ENCODE measurements at places on chromosomes 16 and 17. TPM values are rescaled to one million over a fixed set of nuclear protein-coding genes. Genes with fewer than 3 reads are reported as not detected.

- peak; percentile 38 for DNase-seq
Measured at GRCh38 chr17:61411261-61412142, 11.9 kb downstream of the TBX2 start.

ZDHHC7 gene
- 19.6 TPM for total RNA-seq

DNA sequence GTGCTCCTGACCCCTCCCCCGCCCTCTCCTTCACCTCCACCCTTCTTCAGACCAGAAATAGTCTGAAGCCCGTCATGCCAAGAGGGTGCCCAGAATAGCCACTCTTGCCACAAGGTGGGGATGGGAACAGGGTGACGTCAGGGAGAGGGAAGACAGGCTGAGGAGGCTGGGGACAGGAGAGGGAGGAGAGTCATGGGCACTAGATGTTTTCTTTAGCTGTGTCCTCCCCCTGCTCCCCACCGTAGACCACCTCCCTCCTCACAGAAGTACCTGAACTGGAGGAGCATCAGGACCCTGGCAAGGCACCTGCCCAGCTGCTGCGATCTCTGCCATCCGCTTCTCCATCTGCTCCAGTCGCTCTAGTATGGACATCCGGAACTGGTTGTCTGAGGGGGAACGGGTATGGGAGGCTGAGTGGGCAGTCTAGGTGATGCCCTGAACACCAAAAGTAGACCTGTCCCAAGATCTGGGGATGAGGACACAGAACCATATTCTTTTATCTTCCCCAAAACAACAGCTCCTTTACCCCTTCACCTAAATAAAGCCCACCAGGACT, 6.6 kb upstream of the SPAG7 start:
- no peak for DNase-seq

DNA sequence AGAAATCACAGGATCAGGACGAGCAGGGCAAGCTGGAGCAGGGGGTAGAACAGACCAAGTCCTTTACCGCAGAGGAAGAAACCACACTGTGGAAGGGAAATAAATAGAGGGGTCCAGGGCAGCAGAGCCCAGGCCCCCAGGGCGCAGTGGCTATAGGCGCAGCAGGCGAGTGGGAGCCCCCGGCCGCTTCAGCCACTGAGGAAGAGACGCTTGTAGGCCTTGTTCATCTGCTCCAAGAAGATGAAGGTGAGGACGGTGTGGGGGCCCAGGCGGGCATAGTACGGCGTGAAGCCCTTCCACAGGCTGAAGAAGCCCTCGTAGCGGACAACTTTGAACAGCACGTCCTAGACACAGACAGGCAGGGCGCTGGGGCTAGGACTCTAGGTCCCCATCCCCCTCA, 2.3 kb downstream of the SLC25A11 start:
- no peak for DNase-seq

INO80E gene
- 22.0 TPM for total RNA-seq

TOM1L2 gene
- total RNA-seq, result 16.7 TPM

DNA sequence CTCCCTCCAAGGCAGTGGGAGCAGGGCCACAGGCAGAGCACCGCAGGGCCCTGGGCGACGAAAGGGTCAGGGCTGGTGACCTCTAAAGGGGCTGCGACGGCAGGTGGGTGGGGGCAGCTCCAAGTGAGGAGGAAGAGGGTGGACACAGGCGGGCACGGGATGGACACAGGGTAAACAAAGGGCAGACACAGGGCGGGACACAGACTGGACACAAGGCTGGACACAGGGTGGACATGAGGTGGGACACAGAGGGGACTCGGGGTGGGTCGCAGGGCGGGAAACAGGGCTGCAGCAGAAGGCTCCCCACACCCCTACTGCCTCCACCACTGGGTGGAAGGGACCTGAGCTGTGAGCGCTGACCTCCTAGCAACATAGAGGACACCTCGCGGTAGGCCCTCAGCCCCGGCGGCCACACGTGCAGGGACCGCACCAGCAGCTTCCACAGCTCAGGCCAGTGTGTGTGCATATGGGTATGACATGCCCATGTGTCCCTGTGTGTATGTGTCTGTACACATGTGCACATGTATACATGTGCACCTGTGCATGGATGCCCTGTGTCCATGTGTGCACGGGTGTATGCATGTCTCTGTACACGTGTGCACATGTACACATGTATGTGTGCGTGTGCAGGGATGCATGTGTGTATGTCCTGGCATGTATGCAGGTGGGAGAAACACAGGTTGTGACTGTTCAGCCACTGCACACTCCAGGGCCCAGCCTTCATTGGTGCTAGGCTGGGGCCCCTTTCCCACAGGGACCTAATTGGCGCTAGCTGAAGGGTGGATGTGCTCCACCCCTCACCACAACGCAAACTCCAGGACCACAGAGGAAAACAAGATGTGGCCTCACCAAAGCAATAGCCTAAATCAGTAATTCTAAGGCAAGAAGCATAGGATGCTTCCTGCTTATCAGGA, 7.6 kb downstream of the LMF1 start:
- no peak for DNase-seq

- no peak for DNase-seq
Measured at GRCh38 chr16:76818606-76819181, 372.3 kb upstream of the MON1B start.

CCL11 gene
- not detected for total RNA-seq

DNA sequence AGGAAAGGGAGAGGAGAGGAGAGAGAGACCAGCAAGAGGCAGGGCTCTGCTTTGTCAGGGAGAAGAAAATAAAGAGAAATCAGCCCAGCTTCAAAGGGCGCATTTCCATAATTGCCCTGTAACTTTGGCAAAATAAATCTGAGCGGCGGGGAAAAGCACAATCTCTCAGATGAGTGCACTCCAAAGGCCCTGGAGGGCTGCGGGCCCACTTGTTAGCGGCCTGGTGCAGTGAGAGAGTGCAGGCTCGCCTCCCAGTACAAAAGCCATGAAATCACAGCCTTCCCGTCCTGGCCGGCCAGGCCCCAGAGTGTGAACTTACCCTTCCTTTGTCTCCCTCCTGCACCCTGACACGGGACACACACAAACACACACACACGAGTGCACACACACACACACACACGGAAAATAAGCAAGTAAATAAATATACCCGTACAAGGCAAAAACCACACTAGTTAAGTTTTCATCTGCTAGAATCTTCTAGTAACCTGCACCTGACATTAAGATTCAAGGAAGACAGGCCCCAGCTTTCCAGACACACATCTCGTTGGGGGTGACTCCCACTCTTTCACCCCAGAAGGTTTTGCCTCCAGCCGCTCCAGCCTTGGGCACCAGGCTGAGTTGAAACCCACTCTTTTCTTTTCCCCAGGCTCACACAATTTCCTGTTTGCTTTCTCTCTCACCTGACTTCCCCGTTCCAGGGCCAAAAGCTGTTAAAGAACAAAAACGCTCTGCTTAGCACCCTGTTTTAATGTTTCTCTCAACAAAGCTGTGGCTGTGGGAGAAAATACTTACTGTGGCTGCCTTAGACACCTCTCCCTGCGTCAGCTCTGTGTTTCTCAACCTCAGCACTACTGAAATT, 8.5 kb downstream of the IRX3 start:
- DNase-seq, result no peak

GRCh38 chr17:81465910-81466309, 46.7 kb downstream of the ACTG1 start:
- no peak for DNase-seq

DNA sequence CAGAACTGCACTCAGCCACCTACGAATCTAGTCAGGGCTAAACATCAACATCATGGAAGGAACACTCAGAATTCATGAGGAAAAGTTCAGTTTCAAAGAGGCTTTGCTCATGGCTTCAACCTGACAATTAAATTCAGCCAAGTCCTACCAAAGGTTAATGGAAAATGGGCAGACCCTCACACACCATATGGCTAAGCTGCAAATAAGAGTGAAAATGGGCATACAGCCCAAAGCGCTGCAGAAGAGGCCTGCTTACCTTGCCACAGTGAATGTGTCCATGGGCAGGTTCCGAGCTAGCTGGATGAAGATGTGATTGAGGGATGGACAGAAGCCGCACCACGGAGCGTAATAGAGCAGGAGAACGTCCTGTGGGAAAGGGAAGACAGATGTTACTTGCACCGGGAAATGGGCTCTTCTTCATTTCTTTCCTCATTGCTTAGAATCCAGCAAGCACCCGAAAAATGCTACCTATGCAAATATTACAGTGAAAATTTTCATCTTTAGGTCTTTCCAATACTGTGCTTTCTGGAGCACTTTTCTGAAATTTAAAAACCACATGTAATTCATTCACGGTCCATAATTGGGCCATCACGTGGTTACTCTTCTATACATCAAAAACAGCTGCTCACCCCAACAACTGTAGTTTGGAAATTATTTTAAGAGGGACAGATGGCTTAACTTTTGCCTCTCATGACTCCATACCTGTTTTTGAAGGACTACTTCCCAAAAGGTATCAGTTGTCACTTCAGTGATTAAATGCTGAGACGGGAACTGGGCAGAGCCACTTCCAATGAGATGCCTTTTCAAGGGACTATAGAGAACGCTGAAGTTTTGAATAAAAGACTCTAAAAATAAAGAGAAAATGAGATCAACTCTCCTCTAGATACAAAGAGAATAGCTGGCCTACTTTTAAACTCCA, 19.6 kb downstream of the SNN start:
- DNase-seq, result no peak

SPATA22 gene
- 3.7 TPM for total RNA-seq

KRTAP4-1 gene
- not detected for total RNA-seq

UNC13D gene
- total RNA-seq, result 0.41 TPM

DNA sequence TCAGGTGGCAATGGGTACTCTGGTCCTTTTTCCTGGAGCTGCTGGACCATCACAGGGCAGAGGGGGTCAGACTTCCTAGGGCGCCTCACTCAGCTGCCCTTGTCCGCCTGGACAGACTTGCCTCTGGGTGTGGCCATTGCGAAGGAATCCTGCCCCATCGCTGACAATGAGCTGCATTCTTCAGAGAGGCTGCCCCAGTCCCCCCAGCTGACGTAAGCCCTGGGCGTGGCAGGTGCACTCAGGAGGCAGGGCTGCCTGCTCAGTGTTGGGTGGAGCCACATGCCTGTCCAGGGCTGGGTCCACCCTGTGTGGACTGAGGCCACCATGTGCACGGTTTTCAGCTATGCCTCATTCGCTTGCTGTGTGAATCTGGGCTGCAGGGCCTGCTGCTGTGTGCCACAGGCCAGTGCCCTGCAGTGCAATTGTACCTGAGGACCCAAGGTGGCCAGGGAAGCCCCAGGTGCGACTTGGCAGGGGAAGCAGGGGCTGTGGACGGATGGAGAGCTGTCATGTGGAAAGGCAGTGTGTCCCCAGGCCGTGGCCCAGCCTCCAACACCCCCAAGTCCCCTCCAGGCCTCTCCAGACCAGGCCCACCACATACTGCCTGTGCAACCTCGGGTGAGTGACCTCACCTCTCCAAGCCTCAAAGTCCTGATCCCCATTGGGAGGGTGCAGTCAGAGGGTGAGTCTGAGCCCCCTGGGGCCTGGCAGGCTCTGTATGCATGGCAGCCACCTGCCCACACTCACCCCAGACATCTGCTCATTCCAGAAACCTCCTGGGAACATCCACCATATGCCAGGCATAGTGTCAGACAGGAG, 14.0 kb upstream of the MPRIP start:
- no peak for DNase-seq

DNA sequence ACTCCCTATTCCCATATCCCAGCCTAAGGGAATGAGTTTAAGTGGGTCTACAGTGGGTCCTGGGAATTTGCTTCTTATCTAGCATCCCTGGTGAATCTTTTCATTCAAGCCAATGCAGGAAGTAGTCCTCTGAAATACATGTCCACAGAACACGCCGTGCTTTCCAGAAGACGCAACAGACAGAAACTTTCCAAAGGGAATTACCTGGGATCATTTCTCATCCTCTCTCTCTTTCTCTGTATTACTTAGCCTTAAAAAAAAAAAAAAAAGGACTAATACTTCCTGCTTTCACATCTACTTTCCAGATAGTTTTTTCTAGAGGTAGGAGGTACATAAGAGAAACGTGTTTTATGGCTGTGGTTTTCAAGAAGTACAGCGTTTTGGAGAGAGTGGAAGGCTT, 499.0 kb downstream of the MAF start:
- DNase-seq, result no peak

DNA sequence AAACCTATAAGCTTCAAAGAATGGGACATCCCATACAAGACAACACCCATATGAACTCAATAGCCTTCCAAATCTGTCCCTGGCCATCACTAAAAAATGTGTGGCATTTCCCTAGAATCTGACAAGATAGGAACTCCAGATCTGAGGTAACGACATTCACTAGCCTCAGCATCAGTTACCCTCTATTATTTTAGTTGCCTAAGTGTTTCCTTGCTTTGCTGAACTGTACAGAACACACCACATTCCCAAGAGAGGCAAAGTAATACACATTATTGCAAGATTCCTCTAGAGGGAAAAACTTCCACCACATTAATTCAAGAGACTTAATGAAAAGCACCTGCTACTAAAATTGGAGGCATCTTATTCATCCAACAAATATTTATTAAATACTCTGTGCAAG, 5.0 kb downstream of the LSM12 start:
- DNase-seq, result no peak

DNA sequence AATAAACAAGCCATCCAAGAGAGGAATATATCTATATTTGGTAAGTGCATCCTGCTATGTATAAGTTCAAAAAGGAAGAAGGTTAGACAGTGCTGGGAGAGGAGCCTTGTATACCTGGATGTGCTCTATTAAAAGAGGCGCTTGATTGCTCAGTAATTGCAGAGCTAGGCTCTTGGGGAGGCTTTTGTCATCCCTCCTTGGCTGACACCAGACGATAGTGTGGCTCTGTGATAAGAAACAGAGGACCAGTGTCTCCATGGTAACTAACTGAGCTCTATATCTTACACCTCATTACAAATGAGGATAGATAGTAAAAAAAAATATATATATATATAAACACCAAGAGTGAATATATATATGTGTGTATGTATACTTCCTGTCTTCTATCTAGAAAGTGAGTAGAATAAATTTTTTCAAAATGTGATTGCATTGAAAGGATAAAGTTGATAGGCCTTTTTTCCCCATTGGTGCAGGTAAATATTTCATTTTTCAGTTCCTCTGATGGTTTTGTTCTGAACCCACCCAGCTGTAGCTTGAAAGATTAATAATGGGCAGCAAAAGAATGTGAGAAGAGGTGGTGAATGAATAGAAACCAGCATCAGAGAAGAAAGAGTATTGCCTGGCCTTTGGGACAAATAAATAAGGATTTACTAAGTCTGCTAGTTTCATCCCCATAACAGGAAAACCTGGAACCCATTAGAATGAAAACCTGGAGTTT, 303.7 kb downstream of the ZFHX3 start:
- DNase-seq, result no peak

DNA sequence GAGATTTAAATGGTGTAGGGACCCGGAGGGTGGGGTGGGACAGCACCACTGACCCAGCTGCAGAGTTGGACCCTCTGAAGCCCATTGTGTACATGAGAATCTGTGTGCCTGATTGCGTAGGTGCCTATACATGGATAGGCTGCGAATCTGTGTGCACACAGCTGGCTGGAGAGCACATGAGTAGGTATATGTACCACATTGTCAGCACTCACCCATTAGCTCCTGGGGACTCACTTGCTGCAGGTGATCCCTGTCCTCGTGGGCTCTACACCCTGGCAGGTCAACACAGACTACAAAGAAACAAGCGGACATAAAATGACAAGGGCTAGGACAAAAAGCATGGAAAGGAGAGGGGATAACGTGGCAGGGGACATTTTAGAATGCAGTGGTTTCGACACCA, 11.3 kb upstream of the CETP start:
- no peak for DNase-seq
